ENCODE measurements at places on chromosomes 4 and X. TPM values are rescaled to one million over a fixed set of nuclear protein-coding genes. Genes with fewer than 3 reads are reported as not detected.

MTTP gene
- total RNA-seq, result 0.35 TPM

P2RY8 gene
- 0.33 TPM for total RNA-seq

DNA sequence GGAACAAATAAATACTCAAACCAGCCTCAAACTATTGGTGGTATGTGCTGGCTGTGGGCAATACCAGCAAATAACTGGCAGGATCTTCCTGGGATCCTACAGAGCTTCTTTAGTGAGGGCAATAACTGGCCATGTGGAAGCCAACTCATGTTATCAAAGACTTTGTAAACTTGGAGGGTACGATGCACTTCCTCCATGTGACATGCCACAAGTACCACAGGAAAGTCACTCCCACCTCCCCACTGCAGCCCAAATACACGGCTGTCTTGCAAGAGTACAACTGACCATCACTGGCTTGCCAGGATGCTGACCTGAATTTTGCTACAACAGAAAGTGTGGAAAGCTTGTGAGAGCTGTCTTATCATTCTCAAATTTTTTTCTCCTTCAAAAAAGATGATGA, 93.3 kb upstream of the MAML3 start:
- DNase-seq, result no peak

DNA sequence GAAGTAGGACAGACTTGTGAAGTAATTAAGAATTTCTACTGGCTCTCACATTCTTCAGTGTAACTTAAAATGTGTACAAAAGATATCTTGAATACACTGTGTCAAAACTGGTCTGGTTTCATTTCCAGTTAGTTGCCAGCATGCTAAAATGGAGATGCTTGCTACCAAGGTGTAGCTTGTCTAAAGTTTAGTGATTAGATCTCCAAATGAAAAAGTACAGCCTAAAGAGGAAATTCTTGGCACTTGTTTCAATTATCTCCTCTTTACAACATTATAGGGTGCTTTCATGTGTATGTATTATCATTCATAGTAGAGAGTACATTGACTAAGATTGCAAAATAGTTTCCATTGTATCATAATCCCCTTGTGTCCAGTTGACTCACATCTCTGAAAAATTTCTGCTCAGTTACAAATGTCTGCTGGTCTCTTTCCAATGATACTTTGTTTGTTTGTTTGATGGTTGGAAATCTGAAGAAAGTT, 97.3 kb upstream of the SPRY1 start:
- no peak for DNase-seq

GRCh38 chr4:69811166-69811565, 48.8 kb downstream of the SULT1E1 start:
- DNase-seq, result no peak

DNA sequence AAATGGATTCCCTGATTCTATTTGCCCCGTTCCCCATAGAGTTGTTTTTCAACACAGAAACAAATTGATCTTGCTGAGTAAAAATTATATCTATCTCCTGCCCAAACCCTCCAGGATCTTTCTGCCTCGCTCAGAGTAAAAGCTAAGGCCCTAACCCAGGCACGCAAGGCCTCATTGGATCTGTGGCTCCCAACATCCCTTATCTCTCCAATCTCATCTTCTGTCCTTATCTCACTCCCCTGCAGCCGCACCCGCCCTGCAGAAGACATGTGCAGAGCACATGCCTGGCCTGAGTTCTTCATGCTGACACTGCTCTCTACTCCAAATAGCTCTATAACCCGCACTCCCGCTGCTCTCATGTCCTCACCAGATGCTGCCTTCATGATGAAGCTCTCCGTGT, 543.8 kb upstream of the ZFP42 start:
- no peak for DNase-seq

DNA sequence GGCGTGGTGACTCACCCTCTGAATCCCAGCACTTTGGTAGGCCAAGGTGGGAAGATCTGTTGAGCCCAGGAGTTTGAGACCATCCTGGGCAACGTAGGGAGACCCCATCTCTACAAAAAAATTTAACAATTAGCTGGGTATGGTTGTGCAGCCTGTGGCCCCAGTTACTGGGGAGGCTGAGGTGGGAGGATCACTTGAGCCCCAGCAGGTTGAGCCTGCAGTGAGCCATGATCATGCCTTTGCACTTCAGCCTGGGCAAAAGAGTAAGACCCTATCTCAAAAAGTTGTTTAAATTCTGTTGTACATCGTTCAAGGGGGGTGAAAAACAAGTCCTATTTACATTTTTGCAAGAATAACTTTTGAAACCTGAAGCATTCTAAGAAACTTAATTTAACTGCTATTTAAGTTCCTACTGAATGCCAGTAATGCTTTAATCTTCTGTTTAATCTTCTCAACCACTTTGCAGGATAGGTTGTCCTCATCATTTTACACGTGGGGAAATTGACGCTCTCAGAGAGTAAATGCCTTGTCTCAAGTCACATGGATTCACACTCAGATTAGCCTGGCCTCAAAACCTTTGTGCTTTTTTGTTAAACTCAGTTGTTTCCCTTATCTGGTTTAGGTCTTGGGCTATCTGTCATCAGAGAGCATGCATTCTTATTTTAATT, 7.0 kb downstream of the STAG2 start:
- no peak for DNase-seq

DNA sequence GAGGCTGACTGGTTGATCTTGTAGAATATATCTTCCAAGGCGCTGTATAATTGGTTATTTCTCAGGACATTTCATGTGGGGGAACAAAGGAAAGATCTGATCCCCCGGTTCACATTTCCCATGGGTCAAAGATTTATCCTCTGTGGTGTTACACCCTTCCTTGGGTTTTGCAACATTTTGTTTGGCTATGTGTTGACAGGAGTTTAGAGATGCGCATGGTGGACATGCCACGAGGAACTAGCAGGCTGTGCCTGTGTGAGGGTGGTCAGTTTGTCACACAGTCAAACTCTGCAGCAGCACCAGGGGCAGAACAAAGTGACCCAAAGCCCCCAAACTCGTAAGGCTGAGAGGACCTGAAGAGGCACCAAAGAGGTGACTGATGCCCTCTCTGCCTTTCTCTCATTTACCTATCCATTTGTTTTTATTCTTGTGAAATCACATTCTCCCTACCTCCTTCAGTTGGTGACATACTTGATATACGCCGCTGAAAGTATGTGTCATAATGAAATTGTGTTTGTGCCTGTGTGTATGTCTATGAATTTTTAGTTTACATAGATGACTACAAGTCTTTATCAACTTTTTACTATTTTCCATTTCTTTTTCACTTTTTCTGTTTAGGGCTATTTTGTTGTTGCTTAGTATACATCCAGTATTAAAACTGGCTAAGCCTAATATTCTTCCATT, 164.7 kb downstream of the SPCS3 start:
- DNase-seq, result no peak
